ENCODE measurements at places on chromosomes 2 and 18.

- no peak for DNase-seq
These were observed 10.6 kb upstream of the WIPF1 start for GRCh38 chr2:174607989-174608865.

DNA sequence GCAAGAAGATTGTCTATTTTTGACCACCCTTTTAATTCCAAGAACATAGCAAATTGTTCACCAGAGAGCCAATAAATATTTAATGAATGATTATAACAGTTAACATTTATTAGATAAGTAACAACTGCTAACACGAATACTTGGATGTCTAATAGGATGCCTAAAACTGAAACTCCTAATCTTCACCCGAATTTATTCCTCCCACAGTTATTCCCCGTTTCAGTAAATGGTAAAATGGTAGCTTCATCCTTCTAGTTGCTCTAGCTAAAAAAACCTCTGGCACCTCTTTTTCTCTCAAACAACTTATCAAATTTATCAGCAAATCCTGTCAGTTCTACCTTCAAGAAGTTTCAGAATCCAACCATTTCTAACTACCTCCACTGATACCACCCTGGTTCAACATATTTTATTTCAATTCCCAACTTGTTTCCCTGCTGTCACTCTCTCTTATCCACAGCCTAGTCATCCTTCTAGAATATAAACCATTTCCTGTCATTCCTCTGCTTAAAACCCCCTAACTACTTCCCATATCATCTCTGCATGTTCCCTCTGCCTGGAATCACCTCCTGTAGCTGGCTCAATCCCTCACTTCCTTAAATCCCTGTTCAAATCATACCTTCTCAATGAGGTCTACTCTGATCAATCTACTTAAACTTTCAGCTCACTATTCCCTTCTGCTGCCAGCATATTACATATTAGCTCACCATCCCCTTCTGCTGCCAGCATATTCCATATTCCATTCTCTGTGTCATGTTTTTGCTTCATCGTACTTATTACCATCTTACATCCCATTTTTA, 93.8 kb downstream of the ROCK2 start:
- DNase-seq, result no peak

DNA sequence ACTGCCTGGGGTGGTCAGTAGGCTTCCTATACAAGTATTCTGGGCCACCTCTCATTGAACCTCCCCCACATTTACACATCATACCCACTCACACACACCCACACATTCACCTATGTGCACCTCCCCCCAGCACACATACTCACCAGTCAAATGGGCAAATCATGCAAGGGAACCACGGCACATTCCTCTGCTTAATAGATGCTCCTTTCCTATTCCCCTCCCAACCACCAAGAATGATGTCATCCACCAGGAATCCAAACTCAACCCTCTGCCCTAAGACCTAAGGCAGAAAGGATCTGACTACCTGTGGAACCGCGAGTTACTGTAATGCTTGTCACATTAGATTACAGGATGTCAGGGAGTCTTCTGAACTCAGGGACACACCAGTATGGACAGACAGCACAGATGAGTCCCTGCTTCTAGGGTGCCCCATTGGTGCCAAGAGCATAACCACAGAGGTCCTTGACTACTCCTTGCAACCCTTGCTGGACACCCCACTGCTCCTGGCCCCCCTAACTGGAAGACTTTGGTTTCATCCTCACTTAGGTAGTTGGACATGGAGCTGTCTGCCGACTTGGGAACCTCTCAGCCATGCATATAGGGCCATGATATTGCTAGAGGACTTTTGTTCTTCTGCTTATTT, 21.5 kb upstream of the CAB39 start:
- DNase-seq, result no peak

- no peak for DNase-seq
These were observed 150.3 kb upstream of the DNMT3A start for GRCh38 chr2:25491966-25492532.

DNA sequence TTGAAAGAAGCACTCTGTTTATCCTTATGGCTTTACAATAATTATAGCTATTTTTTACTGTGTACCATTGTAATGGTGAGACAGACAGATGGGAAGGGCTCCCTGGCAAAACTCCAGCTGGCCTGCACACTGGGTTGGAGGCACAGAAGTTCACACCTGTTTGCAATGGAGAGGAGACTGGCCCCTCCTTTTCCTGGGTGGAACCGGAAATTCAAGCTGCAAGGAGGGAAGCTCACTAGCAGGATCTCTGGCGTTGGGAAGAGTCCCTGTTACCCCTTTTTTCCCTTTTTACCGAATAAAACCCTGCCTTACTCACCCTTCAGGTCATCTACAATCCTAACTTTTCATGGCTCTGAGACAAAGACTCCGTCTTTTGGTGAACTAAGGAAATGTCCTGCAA, 100.3 kb upstream of the TFPI start:
- no peak for DNase-seq

DNA sequence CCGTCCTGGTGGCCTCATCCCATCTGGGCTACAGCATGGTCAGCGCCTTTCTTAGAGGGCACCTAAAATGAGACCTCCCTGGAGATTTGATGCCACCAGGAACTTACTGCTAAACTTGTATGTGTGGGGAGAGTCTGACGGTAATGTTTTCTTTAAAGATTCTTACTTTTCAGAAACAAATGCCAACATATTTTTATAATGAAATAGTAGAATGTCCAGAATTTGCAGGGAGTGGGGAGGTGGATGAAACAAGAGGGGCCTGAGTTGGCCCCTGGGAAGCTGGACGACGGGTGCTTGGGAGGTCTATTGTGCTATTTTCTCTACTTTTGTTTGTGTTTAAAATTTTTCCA, 118.8 kb upstream of the CTDP1 start:
- DNase-seq, result no peak

DNA sequence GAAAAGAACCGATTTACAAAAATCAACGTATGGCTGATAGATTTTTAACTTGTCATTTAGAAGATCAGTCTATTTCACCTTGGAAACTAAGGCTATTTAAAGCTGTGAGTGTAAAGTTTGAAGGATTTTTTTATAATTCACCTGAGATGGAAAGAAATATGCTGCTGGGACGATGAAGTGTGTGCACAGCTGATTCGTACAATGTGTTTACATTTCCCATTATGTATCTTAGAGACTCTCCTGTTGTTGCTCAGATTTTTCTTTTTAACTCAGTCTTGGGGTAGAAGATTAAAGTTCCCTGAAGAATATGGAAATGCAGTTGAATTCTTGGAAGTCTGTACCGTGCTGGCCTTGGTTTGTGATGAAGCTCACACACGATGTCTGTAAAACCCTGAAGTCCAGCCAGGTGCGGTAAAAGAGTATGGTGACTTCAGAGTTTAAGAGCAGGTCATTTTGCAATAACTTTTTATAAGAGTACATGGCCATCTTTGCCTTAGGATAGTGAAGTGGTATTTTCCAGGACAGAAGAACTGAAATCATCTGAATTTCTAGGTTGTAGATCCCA, 250.1 kb downstream of the PRKCE start:
- DNase-seq, result no peak

DNA sequence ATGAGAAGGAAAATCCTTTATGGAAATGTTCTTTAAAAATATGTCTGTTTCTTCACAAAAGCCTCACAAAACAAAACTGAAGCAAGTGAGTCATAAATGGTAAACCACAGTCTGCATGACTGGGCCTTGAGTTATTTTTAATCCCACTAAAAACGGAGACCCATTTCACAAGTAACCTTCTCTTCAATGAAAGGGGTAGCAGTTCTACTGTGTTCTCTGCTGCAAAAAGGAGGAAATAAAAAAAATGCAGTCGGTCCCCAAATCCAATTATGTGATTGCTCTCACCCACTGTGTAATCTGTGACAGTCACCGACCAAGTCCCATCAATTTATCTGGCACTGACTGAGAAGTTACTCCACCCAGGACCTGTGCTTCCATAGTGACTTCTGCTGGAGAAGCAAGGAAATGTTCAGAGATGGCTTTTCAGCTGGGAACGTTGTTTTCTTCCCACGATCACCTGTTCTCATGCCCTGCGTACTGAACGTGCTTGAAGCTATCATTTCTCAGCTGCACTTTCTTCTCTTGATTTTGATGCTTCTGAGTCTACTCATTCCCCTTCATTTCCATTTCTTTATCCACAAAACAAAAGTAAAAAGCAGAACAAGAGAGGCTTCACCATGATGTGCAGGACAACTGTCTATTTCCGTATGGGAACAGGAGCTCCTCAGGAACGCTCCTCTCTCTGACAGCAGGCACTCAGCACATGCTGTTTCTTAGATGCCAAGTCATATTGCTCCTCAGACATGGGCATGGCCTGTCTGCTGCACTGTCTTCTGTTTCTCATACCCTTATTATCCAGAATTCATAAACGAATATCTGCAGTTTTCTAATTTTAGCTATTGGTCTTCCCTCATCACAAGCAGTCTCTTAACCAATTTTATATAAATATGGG, 80.0 kb upstream of the TMEM200C start:
- no peak for DNase-seq

- no peak for DNase-seq
These were observed 614.4 kb upstream of the GYPC start for GRCh38 chr2:126041391-126042047.

GRCh38 chr2:126915903-126916302, 17.2 kb downstream of the TEX51 start:
- DNase-seq, result no peak
